Cortex of kidney (tissue), 1 donor: ENCODE measurements at places on chromosomes 16 and 17.

- no peak for DNase-seq
Measured at GRCh38 chr16:1287982-1288670, 21.3 kb upstream of the UBE2I start.

GRCh38 chr16:30437511-30438046 is 7.7 kb upstream of the DCTPP1 start:
- DNase-seq = no peak

GRCh38 chr17:69447726-69448125 is 33.2 kb downstream of the MAP2K6 start:
- DNase-seq = no peak

DNA sequence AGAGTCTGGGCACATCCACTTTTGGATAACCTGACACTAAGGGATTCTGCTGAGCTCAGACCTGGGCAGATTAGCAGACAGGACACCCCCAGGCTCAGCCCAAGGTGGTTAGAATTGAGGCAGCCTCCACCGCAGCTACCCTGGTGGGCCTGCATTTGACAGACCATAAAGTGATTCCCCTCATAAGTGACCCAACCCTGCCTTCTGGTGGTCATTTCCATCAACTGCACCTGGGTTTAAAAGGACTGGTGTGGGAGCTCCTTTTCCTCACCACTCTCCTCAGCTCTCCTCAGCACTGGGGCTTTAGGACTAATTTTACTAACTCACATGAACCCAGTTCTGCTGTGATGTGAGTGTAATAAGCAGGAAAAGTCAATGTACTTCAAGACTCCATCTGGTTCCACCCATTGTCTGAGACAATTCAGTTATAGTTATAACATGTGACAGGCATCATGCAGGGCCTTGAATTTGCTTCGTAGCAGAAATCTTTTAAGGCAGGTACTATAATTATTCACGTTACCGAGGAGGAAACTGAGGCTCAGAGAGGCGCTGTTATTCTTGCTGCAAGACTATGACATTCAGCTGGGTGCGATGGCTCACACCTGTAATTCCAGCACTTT is 42.5 kb downstream of the MYH3 start:
- no peak for DNase-seq

GRCh38 chr16:63365649-63366304 is 1329.5 kb upstream of the CDH8 start:
- no peak for DNase-seq

GRCh38 chr16:87183647-87184046 is 133.5 kb downstream of the C16orf95 start:
- DNase-seq = no peak

- no peak for DNase-seq
Measured at GRCh38 chr17:75181110-75181509, 1.6 kb downstream of the SUMO2 start.

GRCh38 chr16:21263640-21264570 is 14.2 kb downstream of the CRYM start:
- no peak for DNase-seq

GRCh38 chr17:51995797-51996403 is 162.6 kb downstream of the CA10 start:
- DNase-seq = no peak

- no peak for DNase-seq
Measured at GRCh38 chr17:3012926-3013581, 50.4 kb downstream of the OR1D5 start.

DNA sequence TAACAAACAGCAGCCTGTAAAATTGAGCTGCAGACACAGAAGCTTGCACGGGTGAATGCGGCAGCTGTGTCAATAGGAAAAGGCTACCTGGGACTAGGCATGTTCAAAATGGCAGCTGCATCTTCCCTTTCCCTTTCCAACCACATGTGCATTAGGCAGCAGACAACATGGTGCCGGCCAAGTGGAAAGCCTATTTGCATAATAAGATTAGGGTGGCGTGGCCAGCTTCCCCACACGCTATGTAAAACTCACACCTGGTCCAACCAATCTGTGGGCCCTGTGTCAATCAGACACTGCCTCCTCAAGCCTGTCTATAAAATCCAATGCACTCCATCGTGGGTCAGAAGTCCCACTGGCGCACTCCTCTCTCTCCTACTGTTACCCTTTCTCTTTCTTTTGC is 61.0 kb upstream of the RBBP6 start:
- no peak for DNase-seq

- DNase-seq = no peak
Measured at GRCh38 chr17:77454242-77455095, 313.7 kb downstream of the SEC14L1 start.

GRCh38 chr17:2797637-2798036 is 1.4 kb downstream of the RAP1GAP2 start:
- DNase-seq = no peak
